ENCODE measurements at places on chromosomes 11 and 22. TPM values are rescaled to one million over a fixed set of nuclear protein-coding genes. Genes with fewer than 3 reads are reported as not detected.

DNA sequence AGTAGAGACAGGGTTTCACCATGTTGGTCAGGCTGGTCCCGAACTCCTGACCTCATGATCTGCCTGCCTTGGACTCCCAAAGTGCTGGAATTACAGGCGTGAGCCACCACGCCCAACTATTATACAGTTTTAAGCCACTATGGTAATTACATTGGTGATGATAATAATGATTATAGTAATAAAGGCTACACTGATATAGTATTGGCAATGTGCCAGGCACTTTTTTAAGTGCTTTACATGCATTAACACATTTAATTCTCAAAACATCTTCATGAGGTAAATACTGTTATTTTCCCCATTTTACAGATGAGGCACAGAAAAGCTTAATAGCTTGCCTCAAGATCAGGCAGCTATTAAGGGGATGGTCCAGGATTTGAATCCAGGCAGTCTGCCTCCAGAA, 222.5 kb downstream of the SOX6 start:
- no peaks in the 10 kb centered on the region for H3K36me3 ChIP-seq
- no peaks in the 10 kb centered on the region for H3K27me3 ChIP-seq
- no peaks in the 10 kb centered on the region for H3K4me1 ChIP-seq

Gene OR52E8
- not detected for total RNA-seq

DNA sequence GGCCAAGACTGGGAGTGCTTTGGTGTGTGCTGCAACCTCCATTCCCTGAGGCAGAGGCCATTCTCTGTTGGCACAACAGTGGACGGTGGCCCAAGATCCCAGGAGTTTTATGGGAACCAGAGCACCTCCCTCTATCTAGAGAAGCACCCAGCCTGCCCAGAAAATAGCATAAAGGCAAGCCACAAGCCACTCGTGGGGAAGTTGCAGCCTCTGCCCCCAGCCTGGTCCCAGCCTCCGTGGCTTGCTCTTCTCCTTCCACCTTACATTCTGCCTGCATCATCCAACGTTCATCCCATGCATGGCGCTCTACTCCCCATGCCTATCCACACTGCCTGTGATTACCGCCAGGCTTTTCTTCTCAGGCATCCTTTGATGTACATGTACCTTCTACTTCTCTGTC, 15.8 kb downstream of the IL17RA start:
- DNase-seq, result no peak
- no peak overlapping the region for H3K4me3 ChIP-seq
- H3K36me3 ChIP-seq, result peaks cover 20% of the 10 kb centered on the region
- H3K27ac ChIP-seq, result no peak overlapping the region
- H3K27me3 ChIP-seq, result no peaks in the 10 kb centered on the region

DNA sequence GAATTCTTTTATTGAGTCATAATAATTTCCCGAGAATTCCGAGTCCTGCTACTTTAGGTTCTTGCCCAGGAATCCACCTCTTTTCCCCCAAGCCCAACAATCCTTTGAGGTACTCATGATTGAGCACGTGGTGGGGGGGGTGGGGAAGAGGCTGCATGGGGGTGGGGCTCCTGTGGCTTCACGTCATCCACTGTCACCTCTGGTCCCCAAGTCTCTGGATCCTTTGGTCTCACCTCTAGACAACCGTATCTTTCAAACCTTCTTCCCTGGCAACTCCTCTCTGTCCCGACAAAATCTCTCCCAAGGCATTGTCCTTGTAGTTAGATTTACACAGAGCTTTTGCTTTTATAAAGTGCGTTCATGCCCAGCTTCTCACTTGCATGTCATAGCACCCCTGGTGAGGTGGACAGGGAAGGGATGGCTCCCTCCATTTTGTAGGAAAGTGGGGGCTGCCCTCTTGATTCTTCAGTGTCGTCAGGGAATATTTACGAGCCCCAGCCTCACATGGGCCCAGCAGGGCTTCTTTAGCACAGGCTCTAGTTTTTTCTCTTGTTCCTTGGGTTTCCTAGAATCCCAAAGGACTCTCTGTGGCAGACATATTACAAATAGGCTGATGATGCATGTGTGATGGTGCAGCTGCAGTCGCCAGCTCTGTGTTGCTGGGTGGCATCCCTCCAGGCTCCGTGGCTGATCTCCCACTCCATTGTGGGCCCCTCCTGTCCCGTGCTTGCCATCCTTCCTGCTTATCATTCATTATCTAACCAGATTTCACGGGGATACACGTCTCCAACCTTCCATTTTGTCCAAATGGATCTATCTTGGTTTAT, 8.4 kb downstream of the UCP3 start:
- H3K27me3 ChIP-seq, result no peaks in the 10 kb centered on the region
- H3K36me3 ChIP-seq, result peaks cover 2% of the 10 kb centered on the region
- no peak for DNase-seq
- peaks cover 76% of the 10 kb centered on the region for H3K4me1 ChIP-seq
- peak overlapping the region; percentile 56 for H3K27ac ChIP-seq

Measured in activated T-cell treated with anti-CD3 and anti-CD28 coated beads, Interleukin-2, amount 50 U/mL, for 72 hours (primary cell).